HCT116 (cell line): ENCODE measurements at places on chromosomes 3 and 15. TPM values are rescaled to one million over a fixed set of nuclear protein-coding genes. Genes with fewer than 3 reads are reported as not detected.

AADACL2 gene
- not detected for total RNA-seq

TRH gene
- total RNA-seq: not detected

TUSC2 gene
- total RNA-seq: 34.0 TPM

CP gene
- total RNA-seq: 0.52 TPM

MME gene
- 0.34 TPM for total RNA-seq

ESYT3 gene
- total RNA-seq: 0.05 TPM

XIRP1 gene
- total RNA-seq: not detected

NR1I2 gene
- 0.07 TPM for total RNA-seq

ABI3BP gene
- total RNA-seq: 0.15 TPM

CERS3 gene
- total RNA-seq: not detected

C3orf18 gene
- 10.1 TPM for total RNA-seq

PDZRN3 gene
- 0.17 TPM for total RNA-seq

FYCO1 gene
- 15.8 TPM for total RNA-seq
